WTC11 (cell line): ENCODE measurements at places on chromosomes 12 and 14.
A peak's percentile ranks its signal among the peaks of the same experiment; 100 is the strongest.

GRCh38 chr12:87441511-87441910, 587.7 kb downstream of the C12orf50 start:
- DNase-seq = no peak

DNA sequence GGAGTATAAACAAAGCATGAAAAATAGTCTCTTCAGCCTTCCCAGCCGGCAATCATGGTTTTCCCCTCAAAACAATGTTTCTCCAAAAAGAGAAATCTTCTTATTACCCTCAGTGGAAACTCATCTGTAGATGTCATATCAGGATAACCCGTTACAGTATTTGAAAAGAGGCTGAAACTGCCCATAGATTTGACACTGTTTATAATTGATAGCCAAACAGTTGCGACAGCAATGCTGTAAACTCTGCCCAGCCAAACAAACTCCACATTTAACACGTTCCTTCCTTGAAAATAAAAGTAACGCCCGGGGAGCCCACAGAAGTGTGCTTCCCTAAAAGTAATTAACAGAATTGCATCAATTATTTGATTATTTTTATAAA, 201.3 kb upstream of the FOXN3 start:
- no peak for DNase-seq

- no peak for DNase-seq
Observed at GRCh38 chr12:95611676-95612309, 60.5 kb upstream of the USP44 start.

- no peak for DNase-seq
Observed at GRCh38 chr14:41073544-41073943, 533.1 kb upstream of the LRFN5 start.

DNA sequence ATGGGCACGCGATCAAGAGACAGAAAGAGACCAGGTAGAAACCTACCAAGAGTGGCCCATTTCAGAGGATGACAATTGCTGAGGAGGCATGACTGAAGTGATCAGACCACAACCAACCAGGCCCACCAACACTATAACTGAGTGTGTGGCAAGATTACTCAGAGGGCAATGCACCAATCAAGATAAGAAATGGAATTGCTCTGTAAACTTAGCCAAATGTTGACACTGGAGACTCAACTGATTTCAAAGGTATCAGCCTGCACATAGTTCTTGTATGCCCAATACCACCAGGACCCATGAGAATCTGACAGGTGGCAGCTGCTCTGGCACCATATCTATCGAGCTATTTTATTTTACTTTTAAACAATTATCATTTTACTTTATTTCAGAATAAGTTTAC, 128.9 kb downstream of the FOXN3 start:
- DNase-seq = no peak

- no peak for DNase-seq
Observed at GRCh38 chr14:105940534-105941225, 414.3 kb downstream of the TMEM121 start.

DNA sequence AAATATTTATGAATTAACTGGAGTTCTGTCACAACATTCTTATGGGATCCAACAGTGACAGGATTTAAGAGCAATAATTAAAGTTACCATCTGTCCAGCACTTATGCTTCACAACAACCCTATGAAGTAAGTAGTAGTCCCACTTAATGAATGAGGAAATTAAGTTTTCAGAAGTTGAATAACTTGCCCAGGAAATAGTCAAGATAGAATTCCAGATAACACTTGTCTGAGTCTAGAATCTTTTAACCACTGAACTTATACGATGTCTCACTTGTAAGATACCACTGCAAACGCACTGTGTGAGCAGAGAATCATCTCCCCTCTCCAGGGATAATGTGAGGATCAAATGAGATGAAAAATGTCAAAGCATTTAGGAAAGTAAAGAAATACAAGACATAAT, 3.3 kb upstream of the TTC9 start:
- DNase-seq = no peak

- DNase-seq = no peak
Observed at GRCh38 chr12:6072302-6072752, 52.1 kb downstream of the VWF start.

GRCh38 chr12:120841525-120841924, 62.6 kb downstream of the SPPL3 start:
- DNase-seq = no peak

GRCh38 chr14:105602799-105603793, 76.7 kb downstream of the TMEM121 start:
- no peak for DNase-seq

GRCh38 chr12:10241727-10242126, 29.1 kb downstream of the GABARAPL1 start:
- DNase-seq = no peak

- no peak for DNase-seq
Observed at GRCh38 chr14:33175951-33176350, 237.3 kb downstream of the NPAS3 start.

GRCh38 chr12:12918781-12919389, 27.5 kb downstream of the GPRC5A start:
- DNase-seq = no peak

DNA sequence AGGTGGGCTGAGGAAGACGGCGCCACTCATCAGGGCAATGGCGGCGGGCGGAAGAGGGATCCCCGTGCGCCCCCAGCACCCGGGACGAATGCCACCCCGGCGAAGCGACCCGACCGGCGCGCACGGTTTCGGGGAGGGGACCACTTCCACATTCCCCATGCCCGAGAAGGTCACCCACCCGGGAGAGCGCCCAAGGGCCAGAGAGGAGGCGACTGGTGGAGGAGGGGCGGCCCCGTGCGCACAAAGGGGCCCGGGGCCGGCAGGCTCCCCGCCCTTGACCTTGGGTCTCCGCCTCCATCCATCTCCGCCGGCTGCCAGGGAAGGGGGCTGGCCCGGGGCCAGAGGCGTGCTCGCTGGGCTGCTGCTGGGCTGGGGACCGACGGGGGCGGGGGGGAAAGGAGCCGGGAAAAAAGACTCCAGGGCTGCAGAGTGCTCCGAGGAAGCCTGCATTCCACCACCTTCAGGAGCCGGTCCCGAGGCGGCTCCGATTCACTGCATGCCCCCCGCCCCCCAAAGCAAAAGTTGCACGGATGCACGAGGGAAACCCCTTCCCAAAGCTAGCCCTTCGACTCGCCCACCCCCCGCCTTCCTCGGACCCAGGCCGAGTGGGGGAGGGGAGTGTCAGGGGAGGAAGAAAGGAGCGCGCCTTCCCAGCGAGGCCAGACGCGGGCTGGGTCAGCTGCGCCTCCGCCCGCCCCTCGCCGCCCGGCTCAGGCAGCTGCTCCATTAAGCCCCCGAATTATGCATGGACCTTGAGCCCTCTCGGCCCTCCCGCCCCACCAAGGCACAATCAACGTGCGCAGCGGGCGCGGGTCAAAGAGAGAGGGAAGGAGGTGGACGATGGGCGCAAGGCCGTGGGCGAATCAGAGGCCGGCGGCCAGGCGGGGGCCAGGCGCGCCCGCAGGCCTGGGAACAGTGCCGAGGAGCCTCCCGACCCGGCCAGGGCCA, 26.2 kb downstream of the BCL11B start:
- peak; percentile 88 for DNase-seq
